K562 (cell line): ENCODE measurements at places on chromosomes 12 and 14. TPM values are rescaled to one million over a fixed set of nuclear protein-coding genes. Genes with fewer than 3 reads are reported as not detected.

DNA sequence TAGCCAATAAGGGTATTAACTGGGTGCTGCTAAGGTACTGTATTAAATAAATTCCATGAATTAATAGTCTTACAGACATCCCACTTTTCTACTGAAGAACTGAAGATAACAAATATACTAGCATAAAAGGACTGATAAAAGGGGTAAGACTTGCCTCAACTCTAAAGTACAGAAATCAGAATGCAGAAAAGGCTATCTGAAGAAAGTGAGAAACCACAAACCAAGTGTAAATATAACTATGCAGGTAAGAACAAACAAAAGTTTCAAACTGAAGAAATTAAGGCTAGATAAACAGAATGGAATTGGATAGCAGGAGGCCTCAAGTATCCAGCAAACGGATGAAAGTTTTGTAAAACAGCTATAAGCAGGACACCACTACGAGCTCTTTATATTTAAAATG is 29.5 kb downstream of the YAF2 start:
- DNase-seq, result no peak

GRCh38 chr12:50708631-50709030 is 55.3 kb upstream of the ATF1 start:
- no peak for DNase-seq

GRCh38 chr14:103302966-103303365 is 31.1 kb upstream of the EIF5 start:
- no peak for DNase-seq

DNA sequence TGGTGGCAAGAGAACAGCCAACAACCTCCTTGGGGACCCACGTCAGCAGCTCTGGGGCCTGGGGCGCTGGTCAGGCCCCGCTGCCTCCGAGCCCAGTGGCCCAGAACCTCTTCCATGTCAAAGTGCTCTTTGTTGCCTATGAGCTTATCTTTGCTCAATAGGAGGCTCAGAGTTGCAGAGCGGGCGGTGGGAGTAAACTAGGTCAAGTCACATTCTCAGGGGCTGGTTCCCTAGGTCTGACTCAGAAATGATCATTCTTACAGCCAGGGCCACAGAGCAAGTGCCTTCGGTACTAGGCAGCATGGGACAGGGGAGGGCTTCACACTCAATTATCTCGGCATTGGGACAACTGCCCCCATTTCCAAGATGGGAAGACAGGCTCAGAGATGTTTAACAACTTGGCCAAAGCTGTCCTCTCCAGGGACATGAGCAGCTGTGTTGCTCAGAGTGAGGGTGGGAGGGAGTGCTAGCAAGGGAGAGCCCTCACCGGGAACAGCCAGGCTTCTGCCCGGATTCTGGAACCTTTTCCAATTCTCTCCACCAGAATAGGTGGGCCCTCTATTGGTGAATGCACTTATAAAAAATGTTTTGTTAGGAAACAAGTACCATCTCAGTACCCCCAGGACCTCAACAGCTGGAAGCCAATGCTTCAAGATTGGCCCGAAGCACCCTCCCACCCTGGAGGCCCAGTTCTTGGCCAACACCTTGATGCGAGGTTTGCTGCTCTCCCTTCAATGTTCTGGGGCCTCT is 11.9 kb downstream of the SLC25A29 start:
- DNase-seq, result peak; percentile 31

DNA sequence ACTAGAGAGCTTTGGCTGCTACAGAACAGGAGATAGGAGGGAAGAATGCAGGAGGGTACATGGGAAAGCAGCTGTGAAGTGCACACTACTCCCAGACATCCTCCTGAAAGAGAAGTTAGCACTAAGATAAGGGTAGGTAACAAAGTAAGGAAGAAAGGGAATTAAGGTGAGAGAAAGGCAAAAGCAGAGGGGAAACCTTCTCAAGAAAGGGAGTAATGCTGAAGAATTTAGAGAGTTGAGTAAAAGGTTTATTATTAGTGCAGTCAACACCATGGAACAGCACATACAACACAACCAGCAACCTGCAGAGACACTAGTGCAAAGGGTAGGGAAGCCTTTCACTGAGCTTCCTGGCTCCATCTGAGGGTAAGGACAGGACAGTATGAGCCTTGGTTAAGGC is 15.0 kb upstream of the SMARCC2 start:
- DNase-seq, result no peak

DNA sequence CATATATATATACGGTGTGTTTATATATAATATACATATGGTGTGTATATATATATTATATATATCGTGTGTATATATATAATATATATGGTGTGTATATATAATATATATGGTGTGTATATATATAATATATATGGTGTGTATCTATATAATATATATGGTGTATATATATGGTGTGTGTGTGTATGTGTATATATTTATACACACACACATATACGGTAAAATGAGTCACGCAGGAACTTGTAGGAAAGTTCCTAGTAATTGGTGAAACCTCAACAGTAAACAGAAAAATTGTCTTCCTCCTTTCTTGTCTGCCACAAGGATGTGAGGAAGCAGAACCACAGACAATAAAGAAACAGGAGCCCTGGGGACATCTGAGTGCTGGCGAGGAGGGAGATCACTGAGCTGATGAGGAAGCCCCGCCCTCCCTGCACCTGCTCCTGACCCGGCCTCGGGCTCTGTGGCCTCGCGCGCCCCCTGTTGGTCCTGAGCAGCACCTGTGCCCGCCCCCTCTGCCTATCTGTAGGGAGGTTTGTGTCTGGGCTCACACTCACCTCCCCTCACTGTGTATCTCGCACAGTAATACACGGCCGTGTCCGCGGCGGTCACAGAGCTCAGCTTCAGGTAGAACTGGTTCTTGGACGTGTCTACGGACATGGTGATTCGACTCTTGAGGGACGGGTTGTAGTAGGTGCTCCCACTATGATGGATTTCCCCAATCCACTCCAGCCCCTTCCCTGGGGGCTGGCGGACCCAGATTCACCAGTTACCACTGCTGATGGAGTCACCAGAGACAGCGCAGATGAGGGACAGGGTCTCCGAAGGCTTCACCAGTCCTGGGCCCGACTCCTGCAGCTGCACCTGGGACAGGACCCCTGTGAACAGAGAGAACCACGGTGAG is 1079.4 kb downstream of the TMEM121 start:
- peak; percentile 51 for DNase-seq

DNA sequence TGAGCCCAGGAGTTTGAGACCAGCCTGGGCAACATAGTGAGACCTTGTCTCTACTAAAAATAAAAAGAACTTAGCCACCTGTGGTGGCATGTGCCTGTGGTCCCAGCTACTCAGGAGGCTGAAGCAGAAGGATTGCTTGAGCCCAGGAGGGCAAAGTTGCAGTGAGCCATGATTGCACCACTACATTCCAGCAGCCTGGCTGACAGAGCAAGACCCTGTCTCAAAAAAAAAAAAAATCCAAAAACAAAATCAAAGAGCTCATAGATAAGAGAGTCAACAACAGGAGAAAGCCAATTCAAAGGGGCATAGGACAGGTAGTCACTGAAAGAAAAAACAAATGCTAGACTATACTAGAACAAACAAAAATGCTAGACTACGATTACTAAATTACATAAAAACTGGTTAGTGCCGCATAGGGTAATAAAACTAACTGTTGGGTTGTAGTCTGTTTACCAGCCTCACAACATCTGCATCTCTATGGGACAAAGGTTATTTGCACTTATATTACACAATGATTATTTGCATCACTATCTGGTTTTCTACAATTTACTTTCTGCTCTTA is 16.6 kb upstream of the EEA1 start:
- no peak for DNase-seq

DNA sequence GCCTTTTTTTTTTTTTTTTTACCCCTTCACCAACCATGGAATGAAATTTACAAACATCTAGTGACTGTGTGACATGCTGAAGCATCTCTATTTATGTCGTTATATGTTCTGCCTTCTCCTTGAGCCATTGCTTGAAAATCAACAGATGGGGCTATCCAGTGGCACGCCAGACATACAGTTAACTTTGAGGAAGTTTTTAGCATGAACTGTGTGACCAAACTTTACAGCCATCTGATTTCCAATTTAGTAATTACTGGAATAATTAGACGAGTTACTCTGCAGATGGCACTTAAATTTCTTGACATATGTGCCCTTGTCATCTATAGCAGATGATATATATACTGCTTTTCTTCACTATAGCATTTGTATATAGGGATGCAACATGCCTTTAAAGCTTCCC is 192.1 kb downstream of the SNAPC1 start:
- no peak for DNase-seq

The KRT74 gene
- not detected in 2 replicates for total RNA-seq

- DNase-seq, result no peak
Measured at GRCh38 chr14:38206689-38207376, 871 bp upstream of the SSTR1 start.

- no peak for DNase-seq
Measured at GRCh38 chr14:85300107-85300506, 229.8 kb upstream of the FLRT2 start.

DNA sequence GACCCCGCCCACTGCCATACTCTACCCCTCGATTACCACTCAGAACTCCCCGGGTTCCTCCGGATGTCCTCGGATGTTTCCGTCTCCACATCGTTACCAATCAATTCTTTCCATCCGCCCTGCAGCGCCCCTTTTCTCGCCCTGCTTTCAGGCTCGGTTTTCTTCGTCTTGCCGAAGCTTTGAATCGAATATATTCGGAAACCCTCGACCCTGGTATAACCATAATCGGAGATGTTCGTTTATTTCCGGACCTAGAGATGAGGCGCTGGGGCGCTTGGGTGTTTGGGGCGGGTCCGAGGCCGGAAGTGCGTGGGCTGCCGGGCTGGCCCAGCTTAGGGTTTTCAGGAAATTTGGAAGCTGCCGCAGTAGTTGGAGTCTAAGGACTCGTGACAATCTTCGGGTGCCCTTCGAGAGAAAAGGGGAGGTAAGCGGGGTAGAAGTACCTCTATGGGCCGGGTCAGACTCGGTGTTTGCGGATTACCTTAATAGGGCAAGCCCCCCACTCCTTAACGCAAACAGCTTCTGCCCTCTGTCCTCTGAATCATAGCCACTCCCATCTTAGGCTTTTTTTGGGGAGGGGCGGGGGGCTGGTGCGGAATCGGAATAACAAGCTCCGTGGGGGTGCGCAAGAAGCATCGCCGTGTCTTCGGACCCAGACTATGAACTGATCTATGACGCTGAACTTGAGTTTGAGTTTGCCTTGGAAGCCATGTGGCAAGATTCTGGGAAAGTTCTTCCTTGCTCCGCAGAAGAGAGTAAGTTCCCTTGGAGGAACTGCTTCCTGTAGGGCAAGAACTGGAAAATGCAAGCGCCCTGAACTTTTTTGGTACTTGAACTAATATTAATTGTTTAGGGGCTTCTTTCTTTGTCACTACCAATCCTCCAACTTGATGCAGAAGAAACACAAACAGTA is at the start of gene C14orf119:
Gene C14orf119, plus strand, starts transcription at position 310 of the 913 bp plus-strand sequence. CDS start 2,154 bp downstream, outside the sequence.
- DNase-seq, result peak; percentile 99

DNA sequence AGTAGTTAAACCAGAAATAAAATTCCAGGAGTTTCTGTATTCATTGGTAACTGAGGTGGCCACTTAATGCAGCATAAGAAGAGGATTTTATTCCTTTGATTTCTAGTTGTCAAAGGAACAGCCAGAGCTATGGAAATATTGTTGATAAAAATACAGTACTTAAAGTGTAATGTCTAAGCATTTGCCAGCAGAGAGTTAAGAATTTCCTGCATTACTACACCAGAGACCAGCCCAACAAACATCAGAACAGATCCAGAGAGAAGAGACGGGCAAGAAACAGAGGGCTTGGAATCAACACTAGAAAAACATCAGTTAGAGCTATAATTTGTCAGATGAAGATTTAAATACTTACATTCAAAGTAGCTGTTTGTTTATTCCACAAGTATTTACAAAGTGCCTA is 77.9 kb downstream of the ST8SIA1 start:
- no peak for DNase-seq

- no peak for DNase-seq
Measured at GRCh38 chr14:94127330-94127729, 2.1 kb downstream of the IFI27L2 start.

DNA sequence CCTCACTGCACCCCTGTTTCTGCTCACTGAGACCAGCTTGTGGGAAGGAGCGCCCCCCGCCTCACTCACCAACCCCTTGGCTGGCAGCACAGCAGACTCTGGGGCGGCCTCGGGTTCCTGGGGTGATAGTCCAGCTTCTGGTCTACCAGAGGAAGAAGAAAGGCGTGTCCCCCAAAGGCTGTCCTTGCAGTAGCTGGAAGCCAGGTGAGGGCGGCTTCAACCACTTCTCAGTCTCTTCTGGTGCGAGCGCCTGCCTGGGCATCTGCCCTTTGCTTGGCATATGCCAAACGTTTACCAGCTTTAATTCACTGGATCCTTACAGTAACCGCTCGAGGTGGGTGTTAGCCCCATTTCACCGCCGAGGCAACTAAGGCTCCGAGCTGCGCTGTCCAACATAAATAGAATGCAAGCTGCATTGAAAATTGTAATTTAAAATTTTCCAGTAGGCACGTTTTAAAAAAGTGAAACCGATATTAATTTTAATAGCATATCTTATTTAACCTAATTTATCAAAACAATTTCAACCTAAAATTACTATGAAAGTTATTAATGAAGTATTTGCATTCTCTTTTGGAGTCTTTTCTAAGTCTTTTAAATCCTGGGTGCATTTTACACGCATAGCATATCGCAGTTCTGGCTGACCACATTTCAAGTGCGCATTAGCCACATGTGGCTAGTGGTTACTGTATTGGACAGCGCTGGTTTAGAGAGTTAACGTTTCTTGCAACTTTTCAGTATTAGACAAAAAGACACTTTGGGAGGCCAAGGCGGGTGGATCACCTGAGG is 872 bp downstream of the FAM177A1 start:
- no peak for DNase-seq

The BTBD6 gene
- total RNA-seq, result 0.16 TPM in 1 of 2 replicates, not detected in the other

The DIO3 gene
- total RNA-seq, result not detected in 2 replicates

GRCh38 chr14:50830932-50831725 is at the start of gene NIN:
NIN (minus strand) TSS chr14:50831162; CDS start chr14:50822056, 9,106 bp downstream.
- DNase-seq, result peak; percentile 77

The GPD1 gene
- 0.55 and 0.67 TPM in 2 replicates for total RNA-seq
